ENCODE measurements at places on chromosomes 11 and 22.

- no peaks in the 10 kb centered on the region for H3K4me1 ChIP-seq
- no peak overlapping the region for H3K27ac ChIP-seq
- DNase-seq: no peak
- H3K36me3 ChIP-seq: no peaks in the 10 kb centered on the region
These were observed 1120.9 kb upstream of the CCDC90B start for GRCh38 chr11:84407091-84407490.

DNA sequence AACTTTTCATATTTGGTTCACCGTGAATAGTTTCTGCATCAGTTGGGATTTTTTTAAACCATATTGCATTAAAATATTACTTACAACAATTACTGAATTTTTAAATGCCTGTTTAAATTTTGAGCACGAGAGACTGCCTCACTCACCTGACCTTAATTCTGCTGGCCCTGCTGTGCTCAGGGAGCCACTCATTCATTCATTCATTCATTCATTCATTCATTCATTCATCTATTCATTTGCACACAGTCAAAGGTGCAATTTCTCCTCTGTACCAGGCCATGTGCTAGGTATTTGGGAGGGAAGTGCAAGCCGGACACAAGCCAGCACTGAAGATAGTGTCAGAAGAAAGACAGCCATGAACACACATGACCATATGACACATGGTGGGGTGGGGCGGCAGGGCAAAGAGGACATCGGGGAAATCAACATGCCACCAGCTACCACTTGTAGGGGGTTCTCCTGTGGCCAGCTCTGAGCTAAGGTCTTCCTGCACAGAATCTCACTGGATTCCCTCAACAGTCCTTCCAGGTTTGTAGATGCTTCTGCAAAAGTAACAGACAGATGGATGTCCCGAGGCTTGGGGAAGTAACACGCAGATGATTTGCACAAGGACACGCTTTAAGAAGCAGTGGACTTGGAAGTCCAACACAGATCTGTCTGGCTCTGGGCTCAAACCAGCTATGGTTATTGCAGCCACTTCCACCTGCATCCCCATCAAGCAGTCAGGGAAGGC lies 568 bp upstream of the CSF2RB start:
- no peaks in the 10 kb centered on the region for H3K4me1 ChIP-seq
- H3K27ac ChIP-seq: no peak overlapping the region
- peaks cover 22% of the 10 kb centered on the region for H3K27me3 ChIP-seq
- H3K4me3 ChIP-seq: no peak overlapping the region

GRCh38 chr22:25853078-25853477 lies 111.1 kb downstream of the MYO18B start:
- DNase-seq: no peak
- H3K4me1 ChIP-seq: no peaks in the 10 kb centered on the region
- H3K27me3 ChIP-seq: peaks cover 4% of the 10 kb centered on the region
- no peaks in the 10 kb centered on the region for H3K36me3 ChIP-seq

- no peak for DNase-seq
- H3K27ac ChIP-seq: no peak overlapping the region
- H3K36me3 ChIP-seq: no peaks in the 10 kb centered on the region
- H3K4me1 ChIP-seq: peaks cover 16% of the 10 kb centered on the region
- no peaks in the 10 kb centered on the region for H3K27me3 ChIP-seq
These were observed 228.0 kb downstream of the CADM1 start for GRCh38 chr11:115276191-115276590.

DNA sequence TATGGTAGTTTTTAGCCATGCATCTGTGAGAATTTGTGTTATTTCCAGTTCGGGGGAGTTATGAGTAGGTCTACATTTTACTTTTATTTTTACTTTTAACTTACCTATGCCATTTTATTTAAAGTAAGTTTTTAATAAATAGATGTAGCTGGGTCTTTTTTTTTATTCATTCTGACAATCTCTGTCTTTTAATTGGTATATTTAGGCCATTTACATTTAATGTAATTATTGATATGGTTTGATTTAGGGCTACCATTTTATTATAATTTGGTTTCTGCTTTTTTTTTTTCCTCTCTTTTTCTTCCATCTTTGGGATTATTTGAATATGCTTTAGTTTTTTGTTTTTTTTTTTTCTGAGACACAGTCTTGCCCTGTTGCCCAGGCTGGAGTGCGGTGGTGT lies 1.9 kb downstream of the SWAP70 start:
- DNase-seq: no peak
- H3K36me3 ChIP-seq: no peaks in the 10 kb centered on the region
- no peaks in the 10 kb centered on the region for H3K27me3 ChIP-seq
- H3K4me1 ChIP-seq: peaks cover 15% of the 10 kb centered on the region
- no peak overlapping the region for H3K27ac ChIP-seq

GRCh38 chr11:65375012-65375411 lies 7.4 kb downstream of the SLC25A45 start:
- peaks cover 85% of the 10 kb centered on the region for H3K4me1 ChIP-seq
- DNase-seq: no peak
- no peak overlapping the region for H3K4me3 ChIP-seq
- H3K27me3 ChIP-seq: no peaks in the 10 kb centered on the region
- no peak overlapping the region for H3K27ac ChIP-seq
- no peaks in the 10 kb centered on the region for H3K36me3 ChIP-seq

- peaks cover 6% of the 10 kb centered on the region for H3K36me3 ChIP-seq
- DNase-seq: no peak
- peaks cover 94% of the 10 kb centered on the region for H3K4me1 ChIP-seq
- H3K4me3 ChIP-seq: no peak overlapping the region
- H3K27ac ChIP-seq: no peak overlapping the region
These were observed 8.5 kb downstream of the RAB6A start for GRCh38 chr11:73752216-73752867.

DNA sequence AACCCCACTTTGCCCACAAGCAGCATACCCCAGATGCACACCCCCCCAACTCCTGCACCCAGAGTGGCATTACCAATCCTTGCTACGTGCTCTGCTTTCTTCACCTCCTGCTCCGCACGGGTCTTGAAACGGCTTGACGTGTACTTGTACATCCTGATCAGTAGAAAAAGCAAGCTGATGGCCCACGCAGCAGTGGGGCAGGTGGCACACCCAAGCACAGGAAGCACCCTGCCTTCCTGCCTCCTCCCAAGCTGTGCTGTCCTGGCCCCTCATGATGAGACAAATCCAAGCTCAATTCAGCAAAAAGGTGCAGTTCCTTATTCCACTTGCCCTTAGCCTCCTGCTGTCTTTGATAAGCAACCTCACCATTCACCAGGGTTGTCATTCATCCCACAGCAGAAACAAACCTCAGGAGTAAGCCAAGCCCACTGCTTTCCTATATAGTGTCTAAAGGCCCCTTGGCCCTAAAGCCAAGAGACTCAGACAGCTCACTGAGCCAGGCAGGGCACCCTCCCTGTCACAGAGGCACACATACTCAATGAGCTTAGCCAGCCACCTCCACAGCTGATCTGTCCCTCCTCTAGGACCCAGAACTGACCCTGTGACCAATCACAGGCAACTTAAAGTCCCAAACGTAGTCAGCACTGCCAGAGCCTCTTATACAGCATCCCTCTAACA lies 27.8 kb downstream of the MORC2 start:
- no peaks in the 10 kb centered on the region for H3K27me3 ChIP-seq
- no peak for DNase-seq
- no peak overlapping the region for H3K4me3 ChIP-seq
- no peak overlapping the region for H3K27ac ChIP-seq

GRCh38 chr11:114063149-114063828 lies 3.8 kb downstream of the ZBTB16 start:
- H3K27ac ChIP-seq: no peak overlapping the region
- peaks cover 83% of the 10 kb centered on the region for H3K27me3 ChIP-seq
- no peak for DNase-seq
- H3K4me3 ChIP-seq: no peak overlapping the region
- no peaks in the 10 kb centered on the region for H3K36me3 ChIP-seq

- no peak overlapping the region for H3K4me3 ChIP-seq
- H3K36me3 ChIP-seq: peaks cover 3% of the 10 kb centered on the region
- H3K27me3 ChIP-seq: no peaks in the 10 kb centered on the region
- no peaks in the 10 kb centered on the region for H3K4me1 ChIP-seq
These were observed 59.7 kb downstream of the NARS2 start for GRCh38 chr11:78514922-78515502.

DNA sequence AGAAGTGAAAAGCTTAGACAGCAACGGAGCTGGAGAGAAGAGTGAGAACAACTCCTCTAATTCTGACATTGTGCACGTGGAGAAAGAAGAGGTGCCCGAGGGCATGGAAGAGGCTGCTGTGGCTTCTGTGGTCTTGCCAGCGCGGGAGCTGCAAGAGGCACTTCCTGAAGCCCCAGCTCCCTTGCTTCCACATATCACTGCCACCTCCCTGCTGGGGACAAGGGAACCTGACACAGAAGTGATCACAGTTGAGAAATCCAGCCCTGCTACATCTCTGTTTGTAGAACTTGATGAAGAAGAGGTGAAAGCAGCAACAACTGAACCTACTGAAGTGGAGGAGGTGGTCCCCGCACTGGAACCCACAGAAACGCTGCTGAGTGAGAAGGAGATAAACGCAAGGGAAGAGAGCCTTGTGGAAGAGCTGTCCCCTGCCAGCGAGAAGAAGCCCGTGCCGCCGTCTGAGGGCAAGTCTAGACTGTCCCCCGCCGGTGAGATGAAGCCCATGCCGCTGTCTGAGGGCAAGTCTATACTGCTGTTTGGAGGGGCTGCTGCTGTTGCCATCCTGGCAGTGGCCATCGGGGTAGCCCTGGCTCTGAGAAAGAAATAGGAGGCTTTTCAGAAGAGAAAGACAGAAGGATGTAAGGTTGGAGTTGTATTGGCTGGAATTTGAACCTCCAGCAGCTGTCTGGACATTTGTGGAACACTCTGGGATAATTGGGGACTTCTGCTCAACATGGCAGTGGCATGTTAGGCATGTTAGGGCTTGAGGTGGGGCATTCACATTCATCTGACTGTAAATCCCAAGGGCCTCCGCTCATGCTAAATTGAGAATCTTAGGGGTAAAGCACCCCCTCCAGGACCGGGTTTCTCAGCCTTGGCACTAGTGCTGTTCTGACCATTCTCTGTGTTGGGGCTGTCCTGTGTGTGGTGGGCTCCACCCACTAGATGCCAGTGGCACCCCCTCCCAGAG lies 47.1 kb downstream of the BID start:
- no peak for DNase-seq
- no peaks in the 10 kb centered on the region for H3K27me3 ChIP-seq
- no peak overlapping the region for H3K4me3 ChIP-seq
- peaks cover 11% of the 10 kb centered on the region for H3K4me1 ChIP-seq
- H3K27ac ChIP-seq: no peak overlapping the region

DNA sequence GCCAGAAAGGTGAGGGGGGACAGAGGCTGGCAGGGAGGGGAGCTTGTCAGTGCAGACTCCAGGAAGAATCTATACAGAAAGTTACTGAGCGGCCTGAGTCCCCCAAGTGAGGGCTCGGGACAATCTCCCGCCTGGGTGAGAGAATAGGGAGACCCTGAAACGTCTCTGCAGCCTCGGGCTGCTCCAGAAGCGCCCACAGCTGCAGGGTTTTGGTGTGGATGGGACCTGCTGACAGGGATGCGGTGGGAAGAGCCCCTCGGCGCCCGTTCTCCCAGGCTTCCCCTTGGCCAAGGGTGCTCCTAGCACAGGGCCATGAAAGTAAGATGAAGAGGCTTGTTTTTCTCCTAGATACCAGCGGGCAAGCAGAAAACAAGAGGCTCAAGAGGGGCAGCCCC lies 743 bp upstream of the RCE1 start:
- H3K27ac ChIP-seq: peak overlapping the region; percentile 82
- H3K4me1 ChIP-seq: peaks cover 28% of the 10 kb centered on the region
- H3K4me3 ChIP-seq: peak overlapping the region; percentile 99
- no peak for DNase-seq

DNA sequence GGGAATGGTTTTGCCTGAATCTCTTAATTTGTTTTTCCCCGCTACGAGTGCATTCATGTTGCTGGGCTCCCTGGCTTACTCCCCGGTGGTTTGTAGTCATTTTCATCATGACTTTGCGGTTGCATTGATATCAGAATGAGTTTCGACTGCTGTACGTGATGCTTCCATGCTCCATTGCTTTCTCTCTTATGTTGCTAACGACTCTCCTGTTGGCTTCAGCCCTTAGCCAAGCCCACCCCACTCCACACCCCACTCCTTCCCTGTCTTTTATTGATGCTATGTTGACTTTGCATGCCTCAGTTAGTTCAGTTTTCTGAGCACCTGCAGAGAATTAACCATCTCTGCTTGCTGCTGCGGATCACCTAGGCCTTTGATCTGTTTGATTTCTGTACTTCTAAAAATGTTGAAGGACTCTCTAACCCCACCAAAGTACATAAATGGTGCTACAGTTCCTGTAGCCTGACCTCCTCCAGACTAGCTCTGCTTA lies 65.3 kb downstream of the ARFGAP2 start:
- no peaks in the 10 kb centered on the region for H3K4me1 ChIP-seq
- H3K4me3 ChIP-seq: no peak overlapping the region
- no peaks in the 10 kb centered on the region for H3K36me3 ChIP-seq

GRCh38 chr11:60124802-60125432 lies 36.5 kb downstream of the MS4A2 start:
- DNase-seq: no peak
- H3K27ac ChIP-seq: no peak overlapping the region
- H3K4me3 ChIP-seq: no peak overlapping the region
- H3K27me3 ChIP-seq: no peaks in the 10 kb centered on the region
- peaks cover 22% of the 10 kb centered on the region for H3K4me1 ChIP-seq
- H3K36me3 ChIP-seq: no peaks in the 10 kb centered on the region

DNA sequence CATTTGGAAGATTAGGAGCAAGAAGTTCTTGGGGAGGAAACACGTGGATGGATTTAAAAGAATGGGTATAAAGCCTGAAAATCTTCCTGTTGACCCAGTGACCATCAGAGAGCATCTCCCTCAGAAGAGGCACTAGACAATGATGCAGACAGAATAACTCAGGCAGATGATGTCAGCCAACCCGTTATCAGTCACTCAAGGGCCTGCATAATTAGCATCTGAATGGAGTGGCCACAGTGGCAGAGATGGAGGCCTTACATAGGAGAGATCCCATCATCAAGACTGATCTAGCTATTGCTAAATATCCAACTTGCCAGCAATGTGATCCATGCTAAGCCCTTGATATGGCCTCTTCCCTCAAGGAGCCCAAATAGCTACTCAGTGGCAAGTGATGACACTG lies 70.7 kb upstream of the CD82 start:
- no peaks in the 10 kb centered on the region for H3K4me1 ChIP-seq
- no peak for DNase-seq
- H3K27me3 ChIP-seq: no peaks in the 10 kb centered on the region
- H3K27ac ChIP-seq: no peak overlapping the region
- H3K4me3 ChIP-seq: no peak overlapping the region

- no peak for DNase-seq
- H3K27me3 ChIP-seq: peaks cover 45% of the 10 kb centered on the region
- H3K36me3 ChIP-seq: no peaks in the 10 kb centered on the region
- no peak overlapping the region for H3K4me3 ChIP-seq
- no peak overlapping the region for H3K27ac ChIP-seq
- H3K4me1 ChIP-seq: no peaks in the 10 kb centered on the region
These were observed 26.8 kb downstream of the CACNA1I start for GRCh38 chr22:39597236-39597869.

GRCh38 chr11:115887727-115888126 lies 383.5 kb upstream of the CADM1 start:
- no peak overlapping the region for H3K4me3 ChIP-seq
- no peaks in the 10 kb centered on the region for H3K36me3 ChIP-seq
- no peaks in the 10 kb centered on the region for H3K4me1 ChIP-seq
- H3K27ac ChIP-seq: no peak overlapping the region

Measured in HepG2 (cell line).